ENCODE measurements at places on chromosomes 6 and 20.
A peak's percentile ranks its signal among the peaks of the same experiment; 100 is the strongest.

DNA sequence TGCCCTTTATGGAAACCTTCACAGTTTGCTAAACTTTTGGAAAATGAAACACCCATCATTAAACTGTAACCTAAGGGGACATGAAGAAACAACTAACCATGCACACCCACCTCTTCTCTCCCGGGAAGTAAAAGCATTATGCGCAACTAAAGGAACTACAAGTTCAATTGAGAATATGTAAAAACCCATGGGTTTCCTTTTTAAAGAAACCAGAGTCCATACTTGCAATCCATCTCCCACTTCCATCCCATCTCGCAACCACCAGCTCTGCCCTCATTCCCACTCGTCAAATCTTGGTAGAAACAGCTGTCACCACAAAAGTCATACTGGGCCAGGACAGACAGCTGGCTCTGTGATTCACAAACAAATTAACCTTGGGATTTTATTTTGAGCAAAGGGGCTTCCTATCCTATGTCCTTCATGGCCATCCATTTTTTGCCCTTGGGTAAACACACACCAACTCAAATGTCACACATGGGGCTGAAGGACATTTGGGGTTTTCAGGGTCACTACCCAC, 81.5 kb downstream of the HAO1 start:
- DNase-seq, result no peak

GRCh38 chr6:11425431-11425871, 112.1 kb upstream of the TMEM170B start:
- DNase-seq, result no peak

DNA sequence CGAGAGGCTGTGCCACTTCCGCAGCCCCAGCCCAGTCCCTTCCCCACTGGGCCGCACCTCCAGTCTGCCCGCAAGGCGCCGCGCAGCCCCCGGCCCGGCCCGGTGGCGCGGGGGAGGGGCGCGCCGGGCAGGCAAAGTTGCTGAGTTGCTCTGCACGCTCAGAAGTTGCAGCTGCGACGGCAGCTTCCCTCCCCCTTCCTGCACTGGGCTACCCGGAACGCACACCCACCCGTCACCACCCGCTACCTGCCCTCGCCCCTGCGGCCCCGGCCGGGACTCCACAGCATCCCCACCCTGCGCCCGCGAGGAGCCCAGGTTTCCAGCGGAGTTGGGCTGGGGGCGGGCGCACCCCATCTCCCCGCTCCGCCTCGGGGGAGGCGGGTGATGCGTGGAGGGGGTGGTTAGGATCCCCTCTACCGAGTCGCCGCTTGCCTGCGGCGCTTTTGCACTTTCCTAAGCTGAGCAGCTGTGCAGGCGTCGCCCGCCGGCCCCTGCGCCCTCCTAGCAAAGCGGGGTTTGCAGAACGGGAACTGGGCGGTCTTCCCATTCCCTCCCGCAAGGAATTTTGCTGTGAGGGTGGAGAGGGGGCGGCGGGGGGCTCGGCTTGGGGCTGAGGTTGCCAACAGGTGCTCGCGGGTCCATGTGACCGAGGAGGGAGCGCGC, 55.9 kb upstream of the RREB1 start:
- DNase-seq, result peak; percentile 10

GRCh38 chr6:87366072-87366827, 21.6 kb downstream of the C6orf163 start:
- DNase-seq, result no peak

- DNase-seq, result no peak
Observed at GRCh38 chr20:62557462-62557861, 81.7 kb upstream of the GATA5 start.

DNA sequence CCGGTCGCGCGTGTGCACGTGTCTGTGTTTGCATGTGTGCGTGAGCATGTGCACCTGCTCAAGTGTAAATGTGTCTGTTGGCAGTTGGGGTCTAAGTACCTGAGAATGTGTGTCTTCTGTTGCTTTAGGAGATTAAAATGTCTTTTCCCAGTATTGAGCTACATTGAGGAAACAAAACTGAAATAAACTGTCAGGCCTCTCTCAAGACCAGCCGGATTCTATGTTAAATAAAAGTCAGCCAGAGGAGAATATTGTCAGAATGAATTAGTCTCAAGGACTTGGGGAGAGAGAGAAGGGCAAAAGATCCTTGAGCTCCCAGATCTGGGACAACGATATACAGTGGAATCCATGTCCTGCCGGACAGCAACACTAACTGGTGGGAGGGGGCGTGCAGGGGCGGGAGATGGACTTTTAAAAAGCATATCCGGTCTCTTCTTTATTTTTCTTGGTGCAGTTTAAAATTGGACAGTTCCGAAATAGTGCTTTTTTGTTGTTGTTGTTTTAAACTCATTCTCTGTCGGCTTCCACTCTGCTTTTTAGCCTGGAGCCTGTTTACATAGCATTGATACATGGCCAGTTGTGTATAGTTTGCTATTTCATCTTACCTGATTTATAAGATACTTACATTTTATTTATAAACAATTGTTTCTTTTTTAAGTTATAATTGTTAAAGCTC, 3.3 kb upstream of the TBX18 start:
- no peak for DNase-seq

DNA sequence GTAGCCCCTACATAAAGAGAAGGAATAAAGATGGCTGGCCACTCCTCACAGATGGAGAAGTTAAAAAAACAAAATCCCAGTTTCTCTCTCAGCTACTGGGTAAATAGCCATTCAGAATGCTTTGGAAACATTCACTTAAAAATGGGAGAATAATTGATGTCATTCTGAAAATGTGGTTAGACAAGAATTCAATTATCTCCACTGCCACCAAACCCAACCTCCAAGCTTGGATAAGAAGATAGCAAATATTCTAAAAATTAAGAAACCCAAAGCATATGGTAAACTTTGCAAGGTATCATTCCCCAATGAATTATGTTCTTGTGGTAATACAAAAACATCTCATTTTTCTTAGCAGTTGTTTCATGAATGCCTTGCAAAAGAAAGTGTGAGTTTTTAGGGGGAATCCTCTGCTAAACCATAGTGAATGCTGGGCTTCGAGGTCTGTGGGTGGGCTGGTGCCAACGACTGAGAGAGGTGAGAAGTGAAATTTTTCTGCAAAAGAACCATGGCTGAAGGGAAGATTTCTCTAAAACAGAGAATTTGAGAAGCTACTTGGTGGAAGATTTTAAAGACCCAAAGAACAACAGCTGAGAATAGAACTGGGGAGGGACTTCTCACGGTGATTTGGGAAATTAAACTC, 497.9 kb upstream of the JARID2 start:
- no peak for DNase-seq

- no peak for DNase-seq
Observed at GRCh38 chr6:17042422-17043147, 59.3 kb upstream of the STMND1 start.

- DNase-seq, result no peak
Observed at GRCh38 chr6:23446469-23446967, 679.5 kb upstream of the NRSN1 start.

GRCh38 chr6:39753725-39754045, 28.5 kb upstream of the KIF6 start:
- no peak for DNase-seq

DNA sequence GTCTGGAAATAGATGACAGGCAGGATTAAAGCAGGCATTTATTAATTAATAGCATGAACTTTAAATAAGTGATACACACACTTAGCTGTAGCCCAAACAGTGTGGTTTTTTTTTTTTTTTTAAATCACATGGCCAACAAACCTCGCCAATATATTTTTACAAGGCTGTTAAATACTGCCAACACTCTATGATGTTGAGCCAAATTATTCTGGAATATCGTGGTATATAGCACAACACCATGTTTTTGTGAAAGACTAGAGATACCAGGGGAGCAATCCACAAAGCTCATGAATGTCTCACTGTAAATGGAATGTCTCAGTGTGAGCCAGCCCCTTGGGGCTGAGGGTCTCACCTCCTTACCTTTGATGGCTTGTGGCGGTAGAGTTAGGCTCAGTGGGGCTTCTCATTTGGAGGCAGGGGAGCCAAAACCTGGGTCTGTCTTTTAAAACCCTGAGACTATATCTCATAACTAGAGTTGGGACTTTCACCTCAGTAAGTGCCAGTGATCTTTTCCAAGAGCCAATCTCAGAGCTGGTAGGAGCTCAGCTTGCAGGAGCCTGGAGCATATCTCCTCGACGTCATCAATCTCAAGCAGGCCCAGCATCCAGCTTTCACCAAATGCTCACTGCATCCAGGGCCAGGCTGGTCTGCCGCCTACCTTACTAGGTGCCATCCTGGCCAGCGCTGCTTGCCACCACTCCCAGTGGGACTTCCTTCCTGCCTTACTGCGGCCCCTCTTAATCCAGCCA, 78.5 kb upstream of the FAM184A start:
- no peak for DNase-seq

DNA sequence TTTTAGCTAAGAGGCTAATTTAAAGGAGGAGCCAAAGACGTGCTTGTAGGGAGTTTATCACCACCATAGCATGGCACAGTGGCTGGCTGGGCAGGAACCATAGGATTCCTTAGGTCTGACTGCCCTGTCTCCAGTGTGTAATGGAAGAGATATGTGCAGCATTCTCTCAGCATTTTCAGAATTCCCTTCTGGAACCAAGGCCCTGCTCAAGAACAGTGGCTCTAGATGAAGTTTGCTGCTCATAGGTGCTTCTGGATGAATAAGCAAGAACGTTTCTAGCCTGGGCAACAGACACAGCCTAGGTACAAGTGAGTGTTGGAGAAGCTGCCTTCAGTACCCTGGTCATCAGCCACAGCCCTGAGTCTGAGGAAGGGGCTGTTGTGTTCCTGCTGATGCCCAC, 69.1 kb downstream of the LCA5 start:
- no peak for DNase-seq

- no peak for DNase-seq
Observed at GRCh38 chr6:168660400-168660945, 219.5 kb downstream of the SMOC2 start.

- no peak for DNase-seq
Observed at GRCh38 chr20:9218531-9218961, 149.7 kb downstream of the PLCB4 start.

DNA sequence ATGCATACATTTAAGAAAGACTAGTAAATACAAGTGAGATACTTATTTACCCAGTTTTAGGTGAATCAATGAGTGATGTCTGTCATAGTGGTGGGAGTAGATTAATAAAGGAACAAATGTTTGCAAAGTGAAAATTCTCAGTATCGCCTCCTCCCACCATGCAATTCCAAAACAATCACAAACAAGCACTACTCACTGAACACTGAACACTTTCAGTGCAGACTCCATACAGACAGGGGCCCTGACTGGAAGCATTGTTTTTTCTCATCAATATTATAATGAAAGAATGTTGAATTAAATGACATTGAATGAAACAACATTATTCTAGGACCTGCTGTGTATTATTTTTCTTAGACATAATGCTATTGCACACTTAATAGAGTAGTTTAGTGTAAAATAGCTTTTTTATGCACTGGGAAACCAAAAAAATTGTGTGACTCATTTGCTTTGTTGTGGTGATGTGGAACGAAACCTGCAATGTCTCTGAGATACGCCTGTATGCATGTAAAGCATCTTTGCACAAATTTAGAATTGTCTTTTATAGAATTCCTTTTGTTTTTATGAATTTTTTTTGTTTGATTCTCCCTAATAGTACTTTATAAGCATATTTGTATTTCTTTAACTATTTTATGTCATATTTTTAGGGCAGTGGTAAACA, 317.5 kb downstream of the UTRN start:
- no peak for DNase-seq

GRCh38 chr20:11544029-11544678, 373.5 kb upstream of the BTBD3 start:
- no peak for DNase-seq

- DNase-seq, result no peak
Observed at GRCh38 chr6:28980137-28980851, 24.8 kb downstream of the ZNF311 start.

- no peak for DNase-seq
Observed at GRCh38 chr6:20931093-20931492, 396.8 kb downstream of the CDKAL1 start.

DNA sequence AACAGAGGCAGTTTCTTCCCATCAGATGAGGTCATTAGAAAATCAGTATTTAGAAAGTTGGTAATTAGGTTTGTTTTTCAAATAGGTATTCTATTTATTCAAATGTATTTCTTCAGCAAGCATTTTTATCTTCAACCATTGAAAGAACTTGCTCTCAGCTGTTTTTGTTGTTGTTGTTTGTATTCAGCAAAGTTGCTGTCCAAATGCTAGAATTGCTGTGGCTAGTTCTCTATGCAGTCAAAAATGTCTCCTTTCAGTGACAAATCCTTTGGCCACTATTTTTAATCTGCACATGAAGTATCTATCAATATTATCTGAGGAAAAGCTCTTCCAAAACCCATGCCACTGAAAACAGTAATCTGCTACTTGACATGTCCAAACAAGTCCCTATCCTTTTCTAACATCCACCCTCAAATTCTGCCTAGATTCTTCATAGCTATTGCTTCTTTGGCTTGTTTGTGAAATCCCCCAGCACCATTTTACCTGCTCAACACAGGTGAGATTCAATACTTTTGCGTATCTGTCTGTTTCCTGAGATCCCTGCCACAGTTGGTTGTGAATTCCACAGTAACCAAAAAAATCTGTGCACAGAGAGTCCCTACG, 1005.4 kb downstream of the GRIK2 start:
- DNase-seq, result no peak

DNA sequence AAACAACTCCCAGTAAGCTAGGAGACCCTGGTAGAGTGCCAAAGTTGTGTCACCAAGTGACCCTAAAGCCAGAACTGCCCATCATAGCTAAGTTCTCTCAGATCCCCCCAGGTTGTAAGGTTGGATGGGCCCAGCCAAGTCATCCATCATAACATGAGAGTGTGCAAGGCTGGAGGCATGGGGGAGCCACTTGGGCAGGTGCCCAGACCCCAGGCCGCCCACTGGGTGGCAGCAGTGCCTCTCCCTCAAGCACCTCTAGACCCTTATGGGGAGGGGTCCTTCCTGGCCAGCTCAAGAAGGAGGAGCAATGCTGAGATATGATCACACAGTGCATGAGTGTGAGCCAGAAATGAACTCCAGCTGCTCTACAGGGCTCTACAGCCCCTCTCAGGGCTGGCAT, 154.5 kb downstream of the MYLK4 start:
- DNase-seq, result no peak

DNA sequence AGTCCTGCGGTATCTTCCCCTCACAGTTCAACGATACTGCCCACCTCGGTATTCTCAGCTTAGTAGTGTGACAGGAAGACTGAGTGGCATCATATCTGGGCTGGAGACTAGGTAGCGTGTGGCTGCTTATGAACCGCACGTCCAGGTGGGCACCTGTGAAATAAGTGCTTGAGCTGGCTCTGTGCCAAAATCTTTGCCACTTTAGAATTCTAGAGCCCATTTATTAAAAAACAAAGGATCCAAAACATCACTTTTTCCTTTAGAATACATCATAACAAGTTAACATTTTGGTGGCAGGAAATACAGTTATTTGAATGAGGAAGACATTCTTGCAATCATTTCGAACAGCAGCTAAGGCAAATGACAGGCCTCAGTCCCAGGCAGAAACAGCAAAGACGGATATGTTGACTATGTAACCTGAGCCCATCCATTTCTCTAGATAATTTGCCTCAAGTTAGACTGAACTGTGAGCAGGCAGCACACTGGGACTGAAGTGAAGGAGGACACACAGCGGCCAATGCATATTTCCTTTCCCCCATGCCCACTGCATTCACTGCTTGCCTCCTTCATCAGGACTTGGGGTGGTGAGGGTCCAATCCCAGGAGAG, 136.6 kb downstream of the GMDS start:
- DNase-seq, result no peak

Measured in stimulated activated CD4-positive, alpha-beta T cell treated with anti-CD3 and anti-CD28 coated beads, TNF-alpha, amount 100 ng/mL, for 1 hour (primary cell).